ENCODE measurements at places on chromosomes 2 and 18.
A peak's percentile ranks its signal among the peaks of the same experiment; 100 is the strongest.

DNA sequence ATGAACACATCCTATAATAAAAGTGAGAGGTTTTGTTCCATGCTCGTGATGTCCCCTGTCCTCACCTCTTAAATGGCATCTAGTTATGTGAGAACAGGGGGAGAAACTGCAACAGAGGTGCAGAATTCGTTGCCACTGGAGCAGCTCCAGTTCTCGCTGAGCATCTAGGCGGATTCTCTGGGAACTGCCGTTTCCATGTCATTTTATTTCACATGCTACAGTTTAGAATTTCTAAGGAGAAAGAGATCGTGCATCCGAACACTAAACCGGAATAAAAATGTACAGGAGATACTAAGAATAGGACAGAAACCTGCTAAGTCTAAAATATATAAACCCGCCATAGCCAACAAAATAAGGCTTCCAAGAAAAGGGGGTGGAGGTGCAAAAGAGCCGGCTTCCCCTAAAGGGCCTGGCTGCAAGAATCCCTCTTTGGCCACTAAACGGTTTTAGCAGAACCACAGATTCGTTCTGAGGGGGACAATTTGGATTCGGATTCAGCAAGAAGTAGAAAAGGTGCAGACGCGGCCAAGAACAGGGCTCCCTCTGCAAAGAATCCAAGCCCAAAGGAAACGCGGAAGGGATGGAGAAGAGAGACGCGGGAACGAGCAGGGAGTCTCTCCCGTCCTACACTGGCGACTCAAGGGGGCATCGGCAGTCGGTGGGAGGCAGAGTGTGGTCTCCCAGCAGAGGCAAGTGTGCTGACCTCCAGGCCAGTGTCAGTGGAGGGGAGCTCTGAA lies 1.3 kb downstream of the TMEM163 start:
- ATAC-seq, result no peak

- ATAC-seq, result no peak
Measured at GRCh38 chr2:38375696-38376345, 1.3 kb downstream of the ATL2 start.

DNA sequence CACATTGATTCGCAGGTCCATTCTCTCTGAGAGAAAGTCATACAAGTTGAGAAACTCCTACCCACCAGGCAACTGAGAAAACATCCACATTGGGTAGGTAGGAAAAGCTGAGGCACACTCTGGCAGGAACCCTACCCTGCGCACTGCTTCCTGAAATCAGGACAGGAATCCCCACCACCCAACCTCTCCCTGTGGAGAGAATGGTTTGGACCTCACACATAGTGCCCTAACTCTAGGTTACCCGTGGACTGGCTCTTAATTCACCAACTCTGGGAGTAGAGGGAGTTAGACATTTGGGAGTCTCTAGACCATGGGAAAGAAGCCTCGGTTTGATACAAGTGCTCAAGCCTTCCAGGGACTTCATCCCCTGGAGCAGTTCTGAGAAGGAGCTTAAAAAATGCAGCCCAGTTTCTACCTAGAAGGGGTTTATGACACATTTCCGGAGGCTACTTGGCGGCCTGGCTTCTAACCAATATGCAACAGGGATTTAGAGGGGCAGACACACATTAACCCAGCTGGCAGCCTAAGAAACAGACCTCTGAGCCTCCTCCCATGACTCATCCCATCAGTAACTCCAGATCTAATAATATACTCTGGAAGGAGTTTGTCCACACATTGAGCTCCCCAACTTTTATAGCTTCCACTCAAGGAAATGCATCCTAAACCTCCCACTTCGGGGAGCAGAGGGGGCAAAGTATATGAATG lies 136.7 kb downstream of the EML6 start:
- no peak for ATAC-seq

GRCh38 chr18:2958819-2959298 lies 54.1 kb downstream of the LPIN2 start:
- peak; percentile 30 for ATAC-seq

GRCh38 chr2:161964160-161964559 lies 109.9 kb downstream of the DPP4 start:
- peak; percentile 37 for ATAC-seq

DNA sequence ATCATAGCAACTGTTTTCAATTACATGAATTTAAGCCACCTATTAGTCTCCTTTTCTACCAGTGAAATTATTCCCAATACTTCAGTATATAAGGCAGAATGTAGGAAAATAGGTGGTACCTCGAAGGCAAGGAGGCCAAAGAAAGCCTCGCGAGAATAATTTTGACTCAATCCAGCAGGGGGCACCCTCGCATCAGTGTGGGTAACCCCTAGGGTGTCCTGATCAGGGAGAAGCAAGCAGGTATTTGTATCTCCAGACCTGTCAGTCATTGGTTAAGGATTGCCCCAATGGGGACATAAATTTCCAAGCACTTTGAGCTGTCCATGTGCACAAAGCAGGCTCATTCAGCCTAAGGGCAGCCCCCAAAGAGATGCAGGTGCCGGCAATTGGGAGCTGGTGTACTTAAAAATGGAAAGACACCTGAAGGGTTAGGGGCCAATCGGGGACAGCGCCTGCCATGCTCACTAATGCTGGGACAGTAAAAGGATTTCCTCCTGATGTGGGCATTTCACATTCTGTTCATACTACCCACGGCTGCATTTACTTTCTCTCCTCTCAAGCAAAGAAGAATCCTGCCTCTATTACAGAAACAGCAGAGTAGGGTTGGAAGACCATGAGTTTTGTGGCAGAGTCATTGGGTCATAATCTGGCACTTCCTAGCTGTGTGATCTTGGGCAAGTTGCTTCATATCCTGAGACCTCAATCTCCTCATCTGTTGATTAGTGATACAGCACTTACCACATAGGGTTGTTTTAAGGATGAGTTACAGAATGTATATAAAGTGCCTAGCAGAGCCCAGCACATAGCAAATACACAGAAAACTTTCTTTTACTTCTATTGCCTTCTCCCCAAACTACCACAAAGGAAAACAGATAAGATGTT lies 136.1 kb downstream of the ICOS start:
- peak; percentile 58 for ATAC-seq

- ATAC-seq, result no peak
Measured at GRCh38 chr18:78782951-78783563, 196.6 kb upstream of the SALL3 start.

GRCh38 chr2:218005028-218005427 lies 2.2 kb upstream of the TNS1 start:
- no peak for ATAC-seq

- ATAC-seq, result no peak
Measured at GRCh38 chr18:37289423-37289822, 276.2 kb downstream of the CELF4 start.

GRCh38 chr2:32357318-32358110 lies 691 bp downstream of the BIRC6 start:
- ATAC-seq, result peak; percentile 3

DNA sequence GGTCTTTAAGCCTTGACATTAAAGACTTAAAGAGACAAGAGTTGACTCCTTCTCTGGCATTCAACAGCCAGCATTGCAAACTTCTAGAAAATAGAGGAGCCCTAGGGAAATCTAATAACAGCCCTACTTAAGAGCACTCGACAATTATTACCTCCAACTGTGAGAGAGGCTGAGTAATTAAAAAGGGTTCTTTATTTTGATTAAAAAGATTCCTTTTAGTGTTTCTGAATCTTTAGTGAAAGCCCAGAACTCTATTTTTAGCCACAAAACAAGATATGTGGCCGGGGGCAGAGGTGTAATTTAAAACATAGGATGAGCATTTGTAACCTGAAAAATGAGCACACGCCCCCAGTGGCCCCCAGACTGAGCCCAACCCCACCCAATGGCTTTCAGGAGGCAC lies 222.3 kb downstream of the SMAD2 start:
- ATAC-seq, result no peak

DNA sequence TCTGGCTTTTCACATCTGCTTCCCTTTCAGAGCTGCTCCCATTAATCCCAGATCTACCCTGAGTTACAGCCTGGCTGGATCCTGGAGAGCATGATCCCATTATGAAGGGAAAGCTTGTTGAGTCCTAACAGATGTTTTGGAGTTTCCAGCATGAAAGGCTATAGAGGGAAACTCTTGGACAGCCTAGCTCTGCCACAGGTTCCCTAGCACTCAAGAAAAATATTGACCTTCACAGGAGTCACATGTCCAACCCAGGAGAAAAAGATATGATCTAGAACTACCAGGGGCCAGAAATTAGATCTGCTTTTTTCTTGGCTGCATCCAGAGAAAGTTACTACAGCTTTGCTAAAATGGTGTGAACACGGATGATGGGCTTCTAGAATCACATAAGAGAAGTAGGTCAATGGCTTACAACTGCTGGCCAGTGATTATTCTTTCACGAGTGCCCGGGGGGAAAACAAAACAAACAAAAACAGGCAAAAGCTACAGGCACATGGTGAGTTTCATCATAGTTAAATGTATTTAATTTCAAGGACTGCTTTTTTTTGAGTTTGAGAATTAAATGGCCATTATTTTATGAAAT lies 15.9 kb downstream of the CCDC93 start:
- ATAC-seq, result no peak

- ATAC-seq, result no peak
Measured at GRCh38 chr2:37985333-37985732, 60.2 kb downstream of the RMDN2 start.

- no peak for ATAC-seq
Measured at GRCh38 chr18:79902075-79902474, 49.4 kb downstream of the SLC66A2 start.

DNA sequence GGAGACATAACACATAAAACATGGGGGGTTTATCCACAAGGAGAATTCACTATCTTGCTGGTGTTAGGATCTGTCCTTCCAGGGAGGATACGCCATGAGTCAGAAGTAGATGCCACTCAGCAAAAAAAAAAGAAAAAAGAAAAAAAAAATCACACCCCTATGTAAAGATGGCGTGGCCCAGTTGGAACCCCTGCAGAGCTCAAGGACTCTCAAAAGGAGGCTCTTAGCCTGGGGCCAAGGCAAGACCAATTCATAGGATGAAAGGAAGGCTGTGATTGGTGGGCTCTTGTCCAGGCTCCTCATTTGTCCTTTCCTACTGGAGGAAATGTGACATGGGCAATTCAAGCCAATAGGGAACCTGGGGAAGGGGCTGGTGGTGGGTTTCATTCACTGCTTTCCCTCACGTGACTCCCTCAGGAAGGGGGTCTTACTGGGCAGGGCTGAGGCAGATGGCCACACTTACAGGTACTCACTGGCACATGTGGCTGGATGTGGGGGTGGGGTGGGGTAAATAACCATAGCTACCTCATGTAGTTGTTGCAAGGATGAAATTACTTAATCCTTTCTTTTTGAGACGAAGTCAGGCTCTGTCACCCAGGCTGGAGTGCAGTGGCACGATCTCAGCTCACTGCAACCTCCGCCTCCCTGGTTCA lies 38.7 kb upstream of the HAAO start:
- ATAC-seq, result no peak

DNA sequence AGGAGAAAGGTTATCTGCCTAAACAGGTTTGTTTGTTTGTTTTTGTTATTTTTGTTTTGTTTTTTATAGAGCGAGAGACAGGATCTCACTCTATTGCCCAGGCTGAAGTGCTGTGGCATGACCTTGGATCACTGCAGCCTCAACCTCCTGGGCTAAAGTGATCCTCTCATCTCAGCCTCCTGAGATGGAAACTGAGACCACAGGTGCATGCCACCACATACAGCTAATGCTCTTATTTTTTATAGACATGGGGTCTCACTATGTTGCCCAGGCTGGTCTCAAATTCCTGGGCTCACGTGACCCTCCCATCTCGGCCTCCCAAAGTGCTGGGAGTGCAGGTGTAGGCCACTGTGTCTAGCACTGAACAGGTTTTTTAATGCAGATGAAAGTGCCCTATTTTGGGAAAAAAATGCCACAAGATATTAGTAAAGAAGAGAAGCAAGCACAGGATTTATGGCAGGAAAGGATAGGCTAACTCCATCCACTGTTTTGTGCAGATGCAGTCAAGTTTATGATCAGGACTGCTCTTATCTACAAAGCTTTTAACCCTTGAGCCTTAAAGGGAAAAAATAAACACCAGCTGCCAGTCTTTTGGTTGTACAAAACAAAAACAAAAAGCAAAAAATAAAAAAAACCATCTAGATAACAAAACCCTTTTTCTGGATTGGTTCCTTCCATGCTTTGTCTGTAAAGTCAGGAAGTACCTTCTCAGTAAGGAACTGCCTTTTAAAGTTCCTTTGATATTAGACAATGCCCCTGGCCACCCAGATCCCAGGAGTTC lies 29.4 kb downstream of the MAP4K3 start:
- no peak for ATAC-seq

DNA sequence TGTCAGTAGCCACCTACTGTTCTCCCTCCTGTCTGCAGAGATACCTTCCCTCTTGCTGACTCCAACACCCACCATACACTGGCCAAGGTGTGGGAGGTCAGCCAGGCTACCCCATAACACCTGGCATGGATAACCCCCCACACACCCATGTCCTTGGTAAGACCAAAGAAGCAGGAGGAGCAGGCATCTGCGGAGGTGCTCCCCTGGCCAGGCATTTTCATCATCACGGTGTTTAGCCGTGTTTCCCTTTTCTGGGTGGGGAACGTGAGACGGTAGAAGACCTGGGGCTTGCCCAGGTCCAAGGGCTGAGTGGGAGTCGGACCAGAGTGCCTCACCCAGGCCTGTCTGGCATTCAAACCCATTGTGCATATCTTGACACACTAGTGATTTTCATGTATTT lies 150.3 kb downstream of the SMAD7 start:
- ATAC-seq, result no peak

DNA sequence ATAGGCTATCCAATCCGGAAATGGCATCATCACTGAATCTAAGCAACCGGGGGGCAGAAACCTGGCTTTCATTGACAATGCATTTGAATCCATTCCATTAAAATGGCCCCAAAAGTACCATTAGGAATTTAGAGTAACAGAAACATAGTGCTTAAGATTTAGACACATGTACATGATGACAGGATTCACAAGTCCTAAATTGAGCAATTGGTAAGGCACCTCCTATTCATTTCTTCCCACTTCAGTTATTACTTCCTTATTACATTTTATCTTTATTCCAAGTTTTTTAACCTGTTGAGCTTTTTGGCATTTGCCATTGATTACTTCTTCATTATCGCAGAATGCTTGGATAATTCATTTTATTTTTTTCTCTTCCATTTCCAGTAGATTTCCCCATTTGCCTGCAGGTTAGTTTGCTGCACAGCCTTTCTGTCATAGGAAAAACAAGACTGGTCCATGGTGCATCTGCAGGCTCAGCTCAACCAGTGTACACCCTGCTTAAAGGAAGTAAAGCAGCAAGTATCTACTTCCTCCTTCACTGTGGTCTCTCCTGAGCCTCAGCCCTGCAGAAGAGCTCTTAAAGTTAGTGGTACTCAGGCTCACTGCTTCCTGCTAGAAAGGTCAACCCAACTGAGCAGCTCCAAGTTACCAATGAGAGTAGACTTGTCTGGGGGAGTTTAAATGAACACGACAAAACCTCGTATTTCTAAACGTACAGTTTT lies 89.2 kb downstream of the DOCK10 start:
- peak; percentile 28 for ATAC-seq
